Activated CD8-positive, alpha-beta memory T cell treated with anti-CD3 and anti-CD28 coated beads, Interleukin-2, amount 10 ng/mL, durations not matched to agents 7 days and 5 days (primary cell): ENCODE measurements at places on chromosomes 7 and 10. TPM values are rescaled to one million over a fixed set of nuclear protein-coding genes. Genes with fewer than 3 reads are reported as not detected.

The LOXL4 gene
- not detected for total RNA-seq

- DNase-seq = peak; percentile 35
These were observed 90.5 kb upstream of the SDK1 start for GRCh38 chr7:3210531-3210930.

DNA sequence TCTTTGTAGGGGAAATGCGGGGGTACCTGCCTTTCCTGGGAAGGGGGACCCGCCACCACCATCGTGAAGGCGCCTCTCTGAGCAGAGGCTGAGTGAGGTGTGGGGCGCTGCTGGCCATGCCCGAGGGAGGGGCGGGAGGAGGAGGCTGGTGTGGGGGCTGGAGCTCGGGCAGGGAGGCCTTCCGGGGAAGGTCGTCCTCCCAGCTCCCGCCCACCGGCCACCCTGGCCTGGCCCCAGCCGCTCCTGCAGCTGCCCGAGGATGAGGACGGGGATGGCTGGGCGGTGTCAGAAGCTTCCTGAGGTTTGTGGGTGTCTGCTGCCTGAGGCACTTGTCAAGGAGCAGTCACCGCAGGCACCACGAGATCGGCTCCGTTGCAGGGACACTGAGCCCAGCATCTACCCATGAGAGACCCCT is 11.4 kb downstream of the PWWP2B start:
- DNase-seq = no peak

The FBXL13 gene
- not detected for total RNA-seq

GRCh38 chr7:82633592-82633991 is 190.0 kb upstream of the CACNA2D1 start:
- DNase-seq = no peak

- peak; percentile 58 for DNase-seq
These were observed 36.2 kb upstream of the GTF2IRD1 start for GRCh38 chr7:74417419-74417971.

The HMX3 gene
- total RNA-seq = not detected

DNA sequence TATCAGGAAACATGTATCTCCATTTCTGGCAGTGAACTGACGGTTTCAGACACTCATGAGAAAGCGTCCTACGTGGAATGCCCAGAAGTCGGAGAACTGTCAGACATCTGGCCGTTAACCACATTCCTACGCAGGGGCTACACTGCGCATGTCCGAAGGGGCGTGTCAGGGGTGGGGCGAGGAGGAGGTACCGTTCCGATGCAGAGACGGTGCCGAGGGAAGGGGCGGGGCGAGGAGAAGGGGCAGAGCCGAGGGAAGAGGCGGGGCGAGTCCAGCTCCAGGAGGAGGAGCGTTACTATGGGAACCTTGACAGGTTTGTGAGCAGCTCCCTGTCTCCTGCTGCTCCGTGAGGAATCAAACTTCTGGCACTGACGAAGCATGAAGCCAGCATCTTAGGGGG is 366.9 kb upstream of the NUPR2 start:
- no peak for DNase-seq
